ENCODE measurements at places on chromosomes 7 and 10.

DNA sequence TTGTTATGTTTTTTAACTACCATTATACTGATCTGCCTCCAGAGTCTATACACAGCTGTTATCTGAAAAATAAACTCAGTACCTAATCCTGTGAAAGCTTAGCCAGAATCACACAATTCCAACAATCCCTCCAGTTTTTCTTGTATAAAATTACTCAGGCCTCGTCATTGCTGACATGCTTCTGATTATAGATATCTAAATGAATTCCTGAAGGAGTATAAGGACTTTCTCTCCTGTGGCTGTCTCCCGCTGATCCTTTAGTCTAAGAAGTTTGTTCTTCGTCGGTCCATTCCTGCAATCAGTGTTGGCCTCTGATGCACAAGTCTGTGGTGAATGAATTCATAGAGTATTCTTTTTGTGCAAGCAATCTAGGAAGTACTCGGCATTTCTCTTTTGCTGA, 288.9 kb upstream of the SEMA3C start:
- DNase-seq = no peak

GRCh38 chr7:4024133-4024532, 658.0 kb upstream of the FOXK1 start:
- DNase-seq = no peak

DNA sequence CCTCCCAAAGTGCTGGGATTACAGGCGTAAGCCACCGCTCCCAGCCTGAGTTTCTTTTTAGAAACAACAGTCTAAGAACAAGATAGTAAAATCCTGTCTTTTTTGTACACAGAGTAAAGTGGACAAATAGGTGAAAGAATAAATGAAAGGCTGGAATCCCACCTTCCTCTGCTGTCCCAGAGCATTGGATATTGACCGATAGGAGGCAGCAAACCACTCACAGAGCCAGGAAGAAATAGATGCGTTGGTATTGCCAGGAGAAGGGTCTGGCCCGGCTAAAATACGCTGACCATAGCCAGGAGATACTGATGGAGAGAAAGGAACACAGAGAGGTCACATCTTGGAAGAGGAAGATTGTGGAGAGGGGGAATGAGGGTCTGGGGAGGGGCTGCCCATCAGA, 11.4 kb upstream of the ZNF12 start:
- DNase-seq = no peak

DNA sequence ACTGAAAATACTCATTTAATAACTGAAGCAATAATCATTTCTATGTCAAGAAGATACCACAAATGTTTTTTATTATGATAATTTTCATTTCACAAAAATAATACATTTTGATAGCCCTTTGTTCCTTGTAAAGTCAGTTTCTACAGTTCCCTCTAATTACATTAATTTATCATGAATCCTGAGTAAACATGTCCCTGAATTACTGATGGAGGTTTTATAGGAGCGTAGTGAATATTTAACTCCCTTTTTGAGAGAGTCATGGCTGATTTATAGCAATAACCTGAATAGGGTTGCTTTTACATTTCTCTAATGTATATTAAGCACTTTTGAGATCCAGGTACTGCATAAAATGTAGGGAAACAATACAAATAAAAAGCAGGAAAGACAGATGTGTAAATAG, 216.0 kb upstream of the DKK1 start:
- DNase-seq = no peak

GRCh38 chr10:3222626-3223025, 50.0 kb upstream of the PITRM1 start:
- DNase-seq = no peak

- no peak for DNase-seq
Observed at GRCh38 chr10:113247050-113247449, 297.0 kb downstream of the TCF7L2 start.

DNA sequence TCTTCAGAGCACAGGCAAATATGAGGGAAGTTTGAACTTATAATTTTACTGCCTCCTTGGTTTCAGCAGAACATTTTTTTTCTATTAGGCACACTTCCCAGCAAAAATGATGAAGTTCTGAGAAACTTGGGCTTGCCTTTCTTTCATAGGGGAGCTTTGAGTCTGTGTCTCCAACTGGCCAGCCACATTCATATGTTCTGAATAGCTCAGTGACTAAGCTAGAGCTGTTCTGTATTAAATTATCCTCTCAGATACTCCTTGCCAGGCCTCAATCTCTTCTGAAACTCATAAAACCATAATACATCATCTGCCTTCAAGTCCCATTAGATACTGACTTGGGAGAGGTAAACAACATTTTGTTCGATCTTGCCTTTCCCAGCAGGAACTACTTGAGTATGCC, 476.5 kb downstream of the GPAM start:
- DNase-seq = no peak

DNA sequence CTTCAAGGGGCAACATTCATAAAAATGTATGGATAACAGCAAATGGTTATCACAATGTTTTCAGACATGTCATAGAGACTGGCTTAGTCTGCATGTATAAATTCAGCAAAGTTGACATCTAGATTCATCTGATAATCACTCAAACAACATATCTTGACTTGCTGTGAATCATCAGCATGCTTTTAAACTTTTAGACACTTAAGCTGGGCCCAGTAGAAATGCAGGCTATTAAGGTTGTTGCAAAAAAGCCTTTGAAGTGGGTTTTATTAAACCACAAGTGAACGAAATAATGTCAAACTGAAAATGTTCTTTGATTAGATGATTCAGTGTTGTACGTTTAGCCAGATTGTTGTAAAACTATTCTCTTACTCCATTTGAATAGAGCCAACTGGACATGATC, 759.6 kb downstream of the NXPH1 start:
- DNase-seq = no peak

DNA sequence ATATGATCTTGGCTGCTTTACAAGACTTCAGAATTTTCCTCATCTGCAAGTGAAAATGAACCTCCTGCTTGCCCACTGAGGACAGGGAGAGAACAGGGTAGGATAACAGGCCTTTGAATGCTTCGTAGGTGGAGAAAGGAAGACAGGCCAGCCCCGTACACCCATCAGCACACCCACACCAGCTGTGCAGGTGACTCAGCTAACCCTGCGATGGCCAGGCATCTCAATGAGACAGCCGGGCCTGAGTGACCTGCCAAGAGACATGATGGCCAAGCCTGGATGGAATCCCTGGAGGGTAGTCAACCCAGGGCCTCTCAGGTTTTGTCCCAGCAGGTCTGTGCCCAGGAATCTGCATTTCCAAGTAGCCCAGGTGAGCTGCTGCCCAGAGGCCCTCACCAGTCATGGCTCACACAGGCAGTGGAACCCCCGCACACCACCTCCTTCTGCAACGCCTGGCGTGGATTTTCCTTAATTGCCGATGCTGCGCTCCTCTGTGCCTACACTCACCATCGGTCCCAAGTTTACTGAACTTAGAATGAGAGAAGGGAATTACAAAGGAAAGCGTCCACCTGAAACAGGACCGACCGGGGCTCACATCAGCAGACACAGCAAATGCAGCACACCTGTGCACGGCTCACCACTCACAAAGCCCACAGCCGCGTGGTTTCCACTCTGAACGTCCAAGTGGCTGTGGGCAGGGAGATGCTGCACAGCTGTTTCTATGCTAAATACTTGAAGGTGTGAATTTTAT, 163.7 kb downstream of the DIP2C start:
- DNase-seq = no peak

DNA sequence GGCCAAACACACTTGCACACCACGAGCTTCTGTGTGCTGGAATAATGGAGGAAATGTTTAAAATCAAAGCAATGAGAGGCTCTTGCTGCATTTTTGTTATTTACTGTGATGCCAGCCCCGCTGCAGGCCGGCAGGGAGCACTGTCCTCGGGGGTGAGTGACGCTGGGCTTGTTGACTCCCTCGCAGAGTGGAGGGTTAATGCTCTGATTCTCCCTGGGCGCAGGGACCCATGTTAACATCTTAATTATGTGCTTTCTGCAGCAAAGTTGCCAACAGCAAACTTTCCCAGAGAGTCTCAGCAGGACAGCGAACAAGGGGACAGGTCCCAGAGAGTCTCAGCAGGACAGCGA, 22.9 kb downstream of the SCART1 start:
- no peak for DNase-seq

GRCh38 chr7:3238525-3239210, 62.4 kb upstream of the SDK1 start:
- no peak for DNase-seq

DNA sequence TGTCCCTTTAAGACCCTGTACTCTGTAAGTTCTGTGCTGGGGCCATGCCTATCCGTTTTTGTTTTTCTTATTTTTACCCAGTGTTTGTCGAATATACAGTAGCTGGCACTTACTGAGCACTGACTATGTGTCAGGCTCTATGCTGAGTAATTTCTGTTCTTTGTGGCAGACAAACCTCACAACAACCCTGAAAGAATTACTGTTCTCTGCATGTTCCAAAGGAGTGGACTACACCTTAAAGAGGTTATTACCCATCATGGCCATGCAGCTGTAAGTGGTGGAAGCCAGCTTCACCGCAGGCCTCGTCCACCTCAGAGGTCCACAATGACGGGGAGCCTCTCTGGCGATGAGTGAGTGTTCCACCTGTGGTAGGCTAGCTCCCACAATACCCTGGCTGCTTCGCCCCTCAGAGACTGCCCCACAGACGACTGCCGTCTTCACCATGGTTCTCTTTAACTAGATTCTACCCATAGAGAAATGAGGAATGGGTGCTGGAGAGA, 30.1 kb upstream of the RBM20 start:
- no peak for DNase-seq

GRCh38 chr10:51862149-51862548, 162.8 kb upstream of the CSTF2T start:
- no peak for DNase-seq

Measured in activated CD4-positive, alpha-beta T cell treated with anti-CD3 and anti-CD28 coated beads, Interleukin-2, amount 50 U/mL, for 48 hours (primary cell).